ENCODE measurements at places on chromosomes 6 and 20. TPM values are rescaled to one million over a fixed set of nuclear protein-coding genes. Genes with fewer than 3 reads are reported as not detected.

DNA sequence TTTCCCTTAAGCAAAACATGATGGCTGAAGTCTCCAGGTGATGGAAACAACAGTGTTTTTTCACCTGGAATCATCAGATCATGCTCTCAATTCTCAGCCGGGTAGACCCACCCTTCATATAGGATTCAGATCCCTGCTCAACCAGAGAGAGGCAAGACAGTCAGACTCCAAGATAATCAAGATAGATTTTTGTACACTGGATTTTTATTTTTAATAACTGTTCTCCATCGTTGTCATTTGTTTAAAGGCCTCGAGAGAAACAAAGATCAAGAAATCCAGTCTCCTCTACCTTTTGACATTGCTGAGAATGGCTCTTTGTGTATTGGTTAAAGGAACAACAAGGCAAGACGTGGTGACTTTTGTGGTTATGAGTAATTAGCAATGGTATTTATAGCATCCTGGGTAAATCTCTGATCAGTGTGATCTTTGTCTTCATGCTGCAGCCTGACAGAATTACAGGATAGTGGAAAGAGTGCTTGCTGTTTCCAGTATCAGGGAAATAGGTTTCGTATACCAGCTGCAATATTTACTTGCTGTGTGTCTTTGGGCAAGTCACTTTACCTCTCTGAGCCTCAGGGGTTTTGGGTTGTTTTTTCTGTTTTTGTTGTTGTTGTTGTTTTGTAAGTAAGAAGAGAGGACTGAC lies 29.9 kb downstream of the ID4 start:
- no peaks in the 10 kb centered on the region for H3K27me3 ChIP-seq
- no peaks in the 10 kb centered on the region for H3K36me3 ChIP-seq
- no peak overlapping the region for H3K27ac ChIP-seq
- DNase-seq: no peak
- peaks cover 19% of the 10 kb centered on the region for H3K4me1 ChIP-seq

DNA sequence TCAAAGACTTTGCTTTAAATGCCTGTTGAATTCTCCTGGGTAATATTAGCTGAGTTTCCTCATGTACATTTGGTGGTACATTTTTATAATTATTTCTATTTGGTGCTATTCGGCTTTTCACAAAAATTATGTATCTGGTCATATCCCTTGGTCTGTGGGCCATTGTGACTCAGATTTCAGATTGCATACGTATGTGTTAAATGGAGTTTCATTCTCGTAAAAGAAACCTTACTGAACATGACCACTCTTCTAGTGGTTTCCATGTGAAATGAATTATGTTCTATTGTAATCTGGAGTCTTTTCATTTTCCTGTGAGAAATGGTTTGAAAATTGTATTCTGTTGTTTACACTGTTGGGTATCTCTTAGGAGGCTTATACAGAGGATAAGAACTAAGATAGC lies 386.2 kb upstream of the FLRT3 start:
- no peaks in the 10 kb centered on the region for H3K36me3 ChIP-seq
- no peak overlapping the region for H3K4me3 ChIP-seq
- peak overlapping the region; percentile 51 for H3K27ac ChIP-seq
- no peak for DNase-seq

GRCh38 chr6:112202639-112203341 lies 51.6 kb downstream of the LAMA4 start:
- no peak for DNase-seq
- H3K27ac ChIP-seq: no peak overlapping the region
- peaks cover 30% of the 10 kb centered on the region for H3K36me3 ChIP-seq
- peaks cover 13% of the 10 kb centered on the region for H3K4me1 ChIP-seq
- H3K4me3 ChIP-seq: no peak overlapping the region

DNA sequence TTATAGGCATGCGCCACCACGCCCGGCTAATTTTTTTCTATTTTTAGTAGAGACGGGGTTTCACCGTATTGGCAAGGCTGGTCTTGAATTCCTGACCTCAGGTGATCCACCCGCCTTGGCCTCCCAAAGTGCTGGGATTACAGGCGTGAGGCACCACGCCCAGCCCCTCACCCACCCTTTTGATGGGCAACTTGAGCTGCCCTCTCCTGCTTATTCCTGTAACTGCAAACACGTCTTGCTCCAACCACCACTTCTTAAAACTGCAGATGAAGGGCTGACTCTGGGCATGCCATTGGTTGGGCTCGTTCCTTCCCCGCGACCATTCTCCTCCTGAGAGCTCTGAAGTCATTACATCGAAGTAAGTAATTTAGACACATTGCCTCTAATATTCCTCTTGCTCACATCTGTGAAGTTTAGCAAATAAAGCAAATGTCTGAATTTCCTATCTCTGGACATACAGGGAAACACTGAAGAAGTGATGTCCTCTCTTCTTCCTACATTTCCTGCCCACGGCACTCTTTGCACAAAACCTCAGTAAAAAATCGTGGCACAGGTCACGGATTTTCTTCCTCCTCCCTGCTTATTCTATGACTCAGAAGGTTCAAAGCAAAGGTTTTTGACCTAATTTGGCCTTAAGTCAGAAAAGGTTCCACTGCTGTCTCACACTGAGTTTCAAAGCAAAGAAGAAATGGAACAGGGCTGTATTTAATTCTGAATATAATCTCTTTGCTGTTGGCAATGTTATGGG lies 117.5 kb downstream of the GMPR start:
- H3K27me3 ChIP-seq: no peaks in the 10 kb centered on the region
- DNase-seq: no peak
- H3K36me3 ChIP-seq: no peaks in the 10 kb centered on the region
- H3K4me3 ChIP-seq: no peak overlapping the region

GRCh38 chr20:47964149-47964548 lies 178.9 kb upstream of the SULF2 start:
- peaks cover 13% of the 10 kb centered on the region for H3K4me1 ChIP-seq
- peaks cover 6% of the 10 kb centered on the region for H3K27me3 ChIP-seq
- H3K4me3 ChIP-seq: no peak overlapping the region
- no peaks in the 10 kb centered on the region for H3K36me3 ChIP-seq
- H3K27ac ChIP-seq: no peak overlapping the region

DNA sequence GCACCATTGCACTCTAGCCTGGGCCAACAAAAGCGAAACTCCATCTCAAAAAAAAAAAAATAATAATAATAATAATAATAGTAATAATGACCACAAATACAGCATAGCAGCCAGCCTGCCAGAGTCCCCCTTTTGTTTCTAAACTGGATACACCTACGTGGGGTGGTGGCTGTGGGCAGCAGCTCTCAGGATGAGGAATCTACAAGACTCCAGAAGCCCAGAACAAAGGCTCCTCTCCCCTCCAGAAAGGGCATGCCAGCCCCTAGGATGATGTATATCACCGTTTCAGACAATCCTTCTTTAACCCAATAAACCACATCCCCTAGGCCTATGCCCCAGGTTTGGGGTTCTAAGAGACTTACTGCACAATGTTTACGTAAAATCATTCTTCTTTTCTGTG lies 155.9 kb downstream of the QRSL1 start:
- no peak overlapping the region for H3K27ac ChIP-seq
- peaks cover 35% of the 10 kb centered on the region for H3K4me1 ChIP-seq
- no peaks in the 10 kb centered on the region for H3K27me3 ChIP-seq
- H3K4me3 ChIP-seq: no peak overlapping the region

SLC22A16 gene
- total RNA-seq: not detected

DNA sequence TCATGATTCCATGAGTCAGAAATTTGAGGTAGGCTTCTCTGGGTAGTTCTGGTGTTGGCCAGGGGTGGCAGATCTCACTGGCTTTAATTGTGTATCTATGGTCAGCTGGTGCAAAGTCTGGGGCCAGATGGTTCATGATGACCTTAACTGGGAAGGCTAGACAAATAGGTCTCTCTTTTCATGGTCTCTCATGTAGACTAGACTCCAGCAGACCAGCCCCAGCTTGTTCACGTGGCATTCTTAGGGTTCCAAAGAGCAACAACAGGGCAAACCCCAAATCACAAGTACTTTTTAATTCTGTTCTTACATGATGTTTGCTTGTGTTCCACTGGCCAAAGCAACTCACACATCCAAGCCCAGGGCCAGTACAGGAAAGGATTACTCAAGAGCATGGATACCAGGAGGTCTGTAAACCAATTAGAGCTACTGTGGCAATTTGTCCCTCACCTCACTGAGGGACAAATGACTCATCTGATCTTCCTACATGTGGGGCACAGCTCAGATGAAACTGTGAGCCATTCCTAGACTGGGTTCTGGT lies 79.5 kb upstream of the PBOV1 start:
- H3K27ac ChIP-seq: no peak overlapping the region
- H3K36me3 ChIP-seq: peaks cover 5% of the 10 kb centered on the region
- H3K27me3 ChIP-seq: no peaks in the 10 kb centered on the region
- no peak for DNase-seq
- no peak overlapping the region for H3K4me3 ChIP-seq

GRCh38 chr6:6858533-6858982 lies 249.2 kb upstream of the RREB1 start:
- no peaks in the 10 kb centered on the region for H3K36me3 ChIP-seq
- H3K4me1 ChIP-seq: peaks cover 7% of the 10 kb centered on the region
- DNase-seq: no peak
- H3K27me3 ChIP-seq: no peaks in the 10 kb centered on the region
- no peak overlapping the region for H3K27ac ChIP-seq
- no peak overlapping the region for H3K4me3 ChIP-seq

Measured in mesothelial cell of epicardium (in vitro differentiated cells).